ENCODE measurements at places on chromosomes 13 and 19.
A peak's percentile ranks its signal among the peaks of the same experiment; 100 is the strongest.

DNA sequence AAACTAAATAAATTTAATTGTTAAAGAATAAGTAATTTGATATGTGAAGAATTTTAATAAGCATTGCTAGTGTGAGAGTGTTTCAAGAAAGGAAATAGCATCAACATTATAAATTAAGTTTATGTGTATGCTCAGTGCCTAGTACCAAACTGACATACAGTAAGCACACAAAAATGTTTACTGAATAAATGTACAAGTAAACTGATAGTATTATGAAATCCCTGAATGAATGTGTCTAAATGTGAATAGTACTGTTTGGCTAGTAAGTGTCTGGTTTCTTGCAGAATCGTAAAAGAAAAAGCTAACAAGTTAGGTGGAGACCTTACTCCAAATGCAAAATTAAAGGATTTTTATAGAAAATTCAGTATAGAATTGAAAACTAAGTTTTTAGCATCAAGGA is 233.6 kb downstream of the PCDH9 start:
- no peak for DNase-seq

DNA sequence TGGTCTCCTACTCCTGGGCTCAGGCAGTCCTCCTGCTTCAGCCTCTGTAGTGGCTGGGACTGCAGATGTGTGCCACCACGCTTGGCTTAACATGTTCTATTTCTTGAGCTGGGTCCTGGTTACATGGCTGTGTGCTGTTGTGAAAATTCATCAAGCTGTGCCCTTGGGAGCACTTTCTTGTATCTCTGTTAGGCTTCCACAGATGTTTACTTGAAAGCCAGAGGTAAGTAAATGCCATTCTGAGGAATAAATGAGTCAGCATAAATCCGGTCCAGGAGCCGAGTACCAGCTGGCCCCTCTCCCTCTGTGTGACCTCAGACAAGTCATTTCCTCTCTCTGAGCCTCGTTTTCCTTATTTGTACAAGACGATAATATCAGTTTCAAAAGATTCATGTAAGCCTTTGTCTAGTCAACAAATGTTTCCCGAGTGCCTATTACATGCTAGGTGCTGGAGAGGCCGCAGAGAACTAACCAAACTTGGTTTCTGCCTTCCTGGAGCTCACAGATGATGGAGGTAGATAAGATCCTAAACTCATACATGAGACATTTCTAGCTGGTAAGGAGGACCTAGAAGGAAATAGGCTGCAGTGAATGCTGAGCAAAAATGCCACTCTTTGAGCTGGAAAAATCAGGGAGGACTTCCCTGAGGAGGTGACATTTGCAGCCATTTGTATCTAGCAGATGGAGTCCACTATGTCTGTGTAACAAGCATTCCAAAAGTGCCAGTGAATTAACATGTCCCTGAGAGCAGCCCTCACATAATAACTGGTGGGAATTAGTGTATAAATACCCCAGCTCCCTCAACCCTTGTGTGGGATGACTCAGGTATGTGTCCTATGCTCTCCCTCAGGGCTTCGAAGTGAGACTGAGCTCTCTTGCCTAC is 2.7 kb upstream of the RASAL3 start:
- no peak for DNase-seq

DNA sequence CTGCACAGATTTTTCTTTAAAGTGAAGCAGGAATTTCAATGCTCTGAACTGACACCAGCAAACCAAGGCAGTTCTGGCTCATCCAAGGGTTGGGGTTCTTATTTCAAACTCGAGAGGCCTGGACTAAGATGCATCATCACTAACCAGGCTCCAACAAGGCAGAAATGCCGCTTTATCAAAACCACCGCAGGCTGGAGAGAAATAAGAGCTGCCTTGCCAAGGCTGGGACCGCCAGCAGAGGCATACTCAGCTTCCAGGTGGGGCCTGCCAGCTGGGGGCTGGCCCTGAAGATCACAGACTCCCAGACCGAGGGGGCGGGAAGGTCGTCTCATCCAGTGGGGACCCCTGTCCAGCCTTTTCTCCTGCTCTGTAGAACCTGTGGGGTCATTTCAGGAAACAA is 37.4 kb upstream of the GAS6 start:
- DNase-seq, result no peak

DNA sequence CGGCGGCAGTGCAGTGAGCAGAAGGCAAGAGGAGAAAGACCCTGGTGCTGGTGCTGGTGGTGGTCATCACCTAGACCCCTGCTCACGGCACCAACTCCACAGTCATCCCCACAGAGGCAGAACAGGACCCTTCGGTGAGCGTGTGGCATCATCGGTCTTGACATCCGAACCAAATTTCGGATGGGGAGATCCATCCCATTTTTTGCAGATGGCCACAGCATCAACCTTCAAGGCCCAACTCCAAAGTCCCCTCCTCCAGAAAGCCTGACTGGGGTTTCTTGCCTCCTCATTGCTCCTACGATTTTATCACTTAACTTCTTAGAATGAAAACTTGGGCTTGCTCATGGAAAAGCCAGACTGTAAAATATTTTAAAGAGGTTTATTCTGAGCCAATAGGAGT is 8.7 kb upstream of the KLK12 start:
- no peak for DNase-seq

DNA sequence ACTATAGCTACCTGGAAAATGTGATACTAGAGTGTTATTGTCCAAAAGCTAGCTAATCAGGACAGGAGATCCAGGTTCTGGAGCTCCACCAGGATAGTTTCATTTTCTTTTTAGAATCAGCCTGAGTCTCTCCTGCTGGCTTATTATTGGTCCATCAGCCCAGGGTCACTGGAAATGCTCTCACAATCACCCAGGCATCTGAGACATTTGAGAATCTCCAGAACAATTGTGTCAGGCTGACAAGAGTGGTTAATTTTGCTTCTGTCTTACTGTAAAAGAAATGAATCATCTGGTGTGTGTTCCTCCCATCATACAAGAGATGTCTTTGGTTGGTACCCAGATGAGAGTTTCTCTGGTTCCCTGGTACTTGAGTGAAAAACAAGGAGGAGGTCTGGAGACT is 43.6 kb upstream of the ZNF681 start:
- DNase-seq, result no peak

- no peak for DNase-seq
Measured at GRCh38 chr19:41941410-41942202, 13.4 kb upstream of the ERFL start.

DNA sequence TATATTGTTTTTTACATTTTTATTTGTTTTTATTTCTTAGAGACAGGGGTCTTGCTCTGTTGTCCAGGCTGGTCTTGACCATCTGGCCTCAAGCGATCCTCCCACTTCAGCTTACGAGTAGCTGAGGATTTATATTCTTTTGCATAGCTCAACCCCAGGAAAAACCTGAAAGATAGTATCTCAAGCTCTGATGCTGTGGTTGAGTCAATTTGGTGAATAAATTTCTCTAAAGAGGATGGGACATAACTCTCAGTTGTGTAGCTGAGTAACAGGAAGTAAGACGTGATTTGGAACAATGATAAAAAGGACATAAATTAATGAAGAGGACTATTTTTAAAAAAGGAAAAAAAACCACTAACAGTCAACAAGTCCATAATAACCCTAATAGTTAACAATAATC is 79.8 kb upstream of the TNFSF11 start:
- DNase-seq, result no peak

DNA sequence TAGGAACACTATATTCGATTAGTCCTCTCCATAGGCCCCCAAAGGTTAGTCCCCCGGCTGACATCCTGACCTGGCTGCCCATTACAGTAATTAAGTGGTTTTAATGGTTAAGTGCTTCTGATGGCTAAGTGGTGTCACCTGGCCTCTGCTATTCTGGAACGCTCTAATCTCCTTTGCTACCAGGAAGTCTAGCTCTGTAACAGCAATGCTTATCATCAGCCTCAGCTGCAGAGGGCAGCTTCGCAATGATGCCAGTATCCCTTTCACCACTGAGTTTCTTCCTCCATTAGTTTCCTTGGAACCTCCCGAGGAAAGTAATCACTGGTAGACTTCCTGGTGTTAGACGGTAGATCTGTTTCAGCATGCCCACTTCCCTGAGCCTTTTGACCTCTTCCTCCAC is 8.6 kb upstream of the RNF6 start:
- no peak for DNase-seq

GRCh38 chr13:91141543-91142061 is 205.9 kb upstream of the MIR17HG start:
- no peak for DNase-seq

GRCh38 chr13:73230716-73231115 is 171.9 kb downstream of the KLF5 start:
- no peak for DNase-seq

- no peak for DNase-seq
Measured at GRCh38 chr19:1362387-1363257, 21.1 kb upstream of the NDUFS7 start.

GRCh38 chr13:97192166-97192565 is 30.0 kb upstream of the MBNL2 start:
- DNase-seq, result no peak

DNA sequence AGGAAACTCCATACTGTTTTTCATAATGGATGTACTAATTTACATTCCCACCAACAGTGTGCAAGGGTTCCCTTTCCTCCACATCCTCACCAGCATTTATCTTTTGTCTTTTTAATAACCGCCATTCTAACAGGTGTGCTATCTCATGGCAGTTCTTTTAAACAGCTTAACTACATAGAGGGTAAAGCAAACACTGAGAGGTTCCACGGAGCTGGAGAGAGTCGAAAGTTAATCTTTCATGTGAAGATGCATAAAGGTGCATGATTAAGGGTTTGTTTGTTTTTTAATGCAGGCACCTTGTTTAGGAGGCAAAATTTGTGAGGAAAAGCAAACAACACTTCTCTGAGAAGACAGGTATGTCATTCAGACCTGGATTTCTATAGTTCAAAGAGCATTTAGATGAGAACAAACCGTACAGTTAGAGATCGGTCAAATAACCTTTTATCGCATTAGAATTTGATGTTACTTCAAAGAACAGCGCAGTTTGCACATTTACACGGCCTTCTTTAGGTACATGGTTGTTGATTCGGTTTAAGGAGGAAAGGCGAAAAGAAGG is 193.9 kb downstream of the RBM26 start:
- DNase-seq, result no peak

GRCh38 chr13:35473206-35473775 is 3.2 kb downstream of the MAB21L1 start:
- DNase-seq, result no peak

- peak; percentile 51 for DNase-seq
Measured at GRCh38 chr19:45677351-45678230, 9.6 kb downstream of the GIPR start.

- DNase-seq, result no peak
Measured at GRCh38 chr19:10220695-10221094, 10.4 kb downstream of the S1PR2 start.

GRCh38 chr13:49419276-49419675 is 24.6 kb downstream of the CAB39L start:
- DNase-seq, result no peak

DNA sequence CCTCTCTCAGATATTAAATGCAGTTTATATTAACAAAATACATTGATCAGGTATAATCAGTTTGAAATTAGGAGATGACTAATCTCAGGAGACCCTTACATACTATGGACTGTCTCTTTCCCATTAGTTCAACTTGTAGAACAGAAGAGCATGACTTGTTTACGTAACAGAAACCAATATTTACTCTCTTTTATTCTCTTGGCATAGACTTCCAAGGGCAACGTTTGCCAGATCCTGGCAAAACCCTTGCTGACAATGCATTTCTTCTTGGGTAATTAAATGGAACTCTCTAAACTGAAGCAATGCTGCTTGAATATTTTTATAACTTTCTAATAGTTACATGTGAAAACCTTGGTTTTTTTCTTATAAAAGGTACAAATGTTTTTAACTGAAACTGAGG is 68.3 kb upstream of the MYO16 start:
- no peak for DNase-seq

- no peak for DNase-seq
Measured at GRCh38 chr19:10921910-10922637, 6.4 kb downstream of the YIPF2 start.

- no peak for DNase-seq
Measured at GRCh38 chr19:6579450-6580178, 11.3 kb downstream of the CD70 start.

GRCh38 chr19:1053176-1054101 is 13.5 kb upstream of the ARHGAP45 start:
- no peak for DNase-seq

DNA sequence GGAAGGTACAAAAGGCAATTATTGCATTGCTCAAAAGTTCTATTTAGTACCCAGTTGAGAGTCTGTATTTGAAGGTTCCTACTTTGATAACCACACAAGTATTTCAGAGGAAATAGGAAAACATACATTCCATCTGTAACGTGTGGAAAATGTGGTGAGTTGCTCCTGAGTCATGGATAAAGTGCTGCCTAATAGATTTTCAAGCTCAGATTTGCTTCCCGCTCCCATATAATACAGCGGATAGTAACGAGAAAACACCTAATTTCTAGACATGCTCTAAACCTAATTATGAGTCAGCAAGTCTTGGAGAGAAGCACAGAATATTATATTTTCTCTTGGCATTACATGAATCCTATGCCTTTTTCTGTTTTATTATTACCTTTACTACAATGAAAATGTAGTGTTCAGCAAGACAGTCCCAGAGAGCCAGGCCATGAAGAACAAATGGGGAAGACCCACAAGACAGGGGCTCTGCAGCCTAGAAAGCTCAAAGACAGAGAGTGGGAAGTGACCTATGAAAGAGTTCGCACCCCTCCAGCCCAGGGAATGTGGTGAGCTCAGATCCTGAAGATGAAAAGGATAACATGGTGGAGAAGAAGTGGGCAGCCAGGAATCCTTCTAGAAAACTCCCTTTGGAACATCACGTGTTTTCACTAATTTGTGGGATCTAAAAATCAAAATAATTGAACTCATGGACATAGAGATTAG is 116.1 kb downstream of the STARD13 start:
- no peak for DNase-seq

DNA sequence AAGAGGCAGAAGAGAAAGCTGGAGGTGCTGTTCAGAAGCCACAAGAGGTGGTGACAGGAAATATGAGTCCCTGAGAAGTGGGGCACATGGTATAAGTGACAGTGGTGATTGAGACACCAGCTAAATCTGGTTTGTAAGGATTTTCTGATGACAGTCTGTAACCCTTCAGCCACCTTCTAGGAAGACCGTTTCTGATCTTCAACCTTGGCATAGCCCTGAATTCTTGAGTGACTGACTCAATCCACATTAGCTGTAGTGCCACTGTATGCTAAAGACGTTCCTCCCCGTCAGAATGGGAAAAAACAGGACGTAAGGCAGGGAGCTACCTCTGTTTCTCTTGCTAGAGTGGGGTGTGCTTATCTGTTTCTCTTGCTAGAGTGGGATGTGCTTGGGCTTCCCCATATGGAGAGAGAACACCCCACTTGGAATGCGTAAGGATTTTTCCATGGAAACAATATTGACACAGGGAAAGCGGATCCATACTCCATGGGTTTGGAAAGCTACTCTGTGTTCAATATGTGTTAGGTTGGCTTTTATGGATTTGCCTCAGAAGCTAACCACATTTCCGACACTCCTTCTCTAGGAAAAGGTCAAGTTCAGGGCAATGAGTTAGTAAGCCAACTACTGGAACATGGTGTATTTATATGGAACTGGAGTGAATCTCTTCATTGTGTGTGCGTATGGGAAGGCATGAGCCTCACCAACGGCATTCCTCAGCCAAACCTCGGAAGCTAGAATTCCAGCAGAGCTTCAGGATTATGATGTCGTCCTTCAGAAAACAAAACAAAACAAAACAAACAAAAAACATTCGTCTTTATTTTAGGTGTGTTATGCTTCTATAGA is 948.8 kb upstream of the SLC10A2 start:
- DNase-seq, result no peak
